ENCODE measurements at places on chromosomes 2 and 18. TPM values are rescaled to one million over a fixed set of nuclear protein-coding genes. Genes with fewer than 3 reads are reported as not detected.

- no peak for DNase-seq
- H3K4me3 ChIP-seq, result no peak overlapping the region
- H3K4me1 ChIP-seq, result peaks cover 5% of the 10 kb centered on the region
Measured at GRCh38 chr2:208175840-208176153, 12.4 kb upstream of the CRYGA start.

KHK gene
- total RNA-seq, result 10.6 TPM

- no peak for DNase-seq
- peaks cover 12% of the 10 kb centered on the region for H3K27me3 ChIP-seq
- no peaks in the 10 kb centered on the region for H3K36me3 ChIP-seq
- H3K4me3 ChIP-seq, result no peak overlapping the region
- H3K4me1 ChIP-seq, result peaks cover 2% of the 10 kb centered on the region
Measured at GRCh38 chr18:57793302-57793986, 9.7 kb downstream of the ATP8B1 start.

- H3K4me1 ChIP-seq, result no peaks in the 10 kb centered on the region
- no peak for DNase-seq
- peaks cover 6% of the 10 kb centered on the region for H3K27me3 ChIP-seq
- H3K36me3 ChIP-seq, result no peaks in the 10 kb centered on the region
- H3K27ac ChIP-seq, result no peak overlapping the region
Measured at GRCh38 chr2:236919209-236919608, 166.5 kb upstream of the COPS8 start.

GRCh38 chr2:39535636-39536185 lies 98.6 kb upstream of the MAP4K3 start:
- H3K27ac ChIP-seq, result no peak overlapping the region
- H3K27me3 ChIP-seq, result peaks cover 2% of the 10 kb centered on the region
- H3K36me3 ChIP-seq, result no peaks in the 10 kb centered on the region
- peaks cover 4% of the 10 kb centered on the region for H3K4me1 ChIP-seq
- DNase-seq, result no peak
